ENCODE measurements at places on chromosomes 16 and 17.

GRCh38 chr16:64162613-64163375 lies 959.1 kb downstream of the CDH11 start:
- no peak for DNase-seq

GRCh38 chr16:85291302-85292148 lies 179.3 kb upstream of the CIBAR2 start:
- no peak for DNase-seq

- no peak for DNase-seq
Measured at GRCh38 chr17:80461528-80462160, 14.8 kb downstream of the NPTX1 start.

GRCh38 chr16:51524555-51525373 lies 373.7 kb upstream of the SALL1 start:
- DNase-seq, result no peak

DNA sequence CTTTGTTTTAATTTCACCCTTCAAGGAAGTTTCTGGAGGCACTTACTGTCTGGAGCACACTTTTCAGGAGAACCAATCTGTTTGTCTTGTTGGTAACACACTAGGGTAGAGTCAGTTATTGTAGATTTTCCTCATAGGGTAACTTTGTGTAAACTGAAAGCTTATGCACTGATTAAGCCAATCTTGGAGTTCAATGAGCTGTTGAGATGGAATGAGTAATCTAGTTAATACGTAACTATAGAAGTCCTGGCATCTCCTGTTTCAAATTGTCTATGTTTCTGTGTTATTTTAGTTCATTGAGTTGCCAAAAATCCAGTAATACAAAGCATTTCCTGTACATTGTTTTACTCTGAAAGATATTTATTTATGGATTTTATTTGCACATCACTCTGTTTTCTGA lies 111.6 kb upstream of the HAS3 start:
- DNase-seq, result no peak

GRCh38 chr17:80261159-80261894 lies 675 bp downstream of the RNF213 start:
- DNase-seq, result no peak

- no peak for DNase-seq
Measured at GRCh38 chr16:66206363-66206762, 160.1 kb upstream of the CDH5 start.

- peak; percentile 3 for DNase-seq
Measured at GRCh38 chr17:74493331-74493833, 26.9 kb downstream of the CD300A start.

DNA sequence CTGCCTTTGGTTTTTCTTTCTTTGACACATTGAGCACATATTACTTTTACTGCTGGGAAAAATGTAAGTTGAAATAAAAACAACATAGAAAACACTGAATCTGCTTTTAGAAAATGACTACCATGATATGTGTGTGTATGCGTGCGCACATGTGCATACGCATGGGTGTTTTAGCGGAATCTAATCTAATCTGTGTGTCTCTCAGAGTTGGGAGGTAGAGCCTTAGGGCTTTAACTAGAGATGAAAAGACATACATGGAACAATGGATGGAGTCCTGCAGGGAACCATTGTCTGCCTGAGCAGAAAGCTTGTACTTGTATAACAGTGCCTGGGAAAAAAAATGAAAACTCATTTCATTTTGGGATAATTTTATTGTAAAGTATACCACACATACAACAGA lies 12.4 kb downstream of the SLFN5 start:
- no peak for DNase-seq

DNA sequence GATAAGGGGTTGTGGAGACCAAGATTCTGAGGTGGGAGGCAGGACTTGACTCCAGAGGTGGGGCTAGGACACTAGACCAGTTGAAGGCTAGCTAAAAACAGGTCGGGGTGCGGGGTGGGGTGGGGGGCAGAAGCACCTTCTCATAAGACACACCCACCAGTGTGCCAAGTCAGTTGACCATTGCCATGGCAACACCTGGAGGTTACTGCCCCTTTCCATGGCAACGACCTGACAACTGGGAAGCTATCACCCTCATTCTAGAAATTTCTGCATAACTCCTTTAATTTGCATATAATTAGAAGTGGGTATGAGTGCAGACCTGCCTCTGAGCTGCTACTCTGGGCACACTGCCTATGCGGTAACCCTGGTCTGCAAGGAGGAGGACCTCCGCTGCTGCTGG lies 53.9 kb upstream of the ALOX12 start:
- no peak for DNase-seq

GRCh38 chr17:41334385-41335305 lies 16.0 kb downstream of the KRT33A start:
- no peak for DNase-seq

GRCh38 chr16:86681031-86681756 lies 102.8 kb downstream of the FOXL1 start:
- DNase-seq, result no peak

All from DMS79 (cell line).